GM04503 (cell line): ENCODE measurements at places on chromosomes 12 and 14.

DNA sequence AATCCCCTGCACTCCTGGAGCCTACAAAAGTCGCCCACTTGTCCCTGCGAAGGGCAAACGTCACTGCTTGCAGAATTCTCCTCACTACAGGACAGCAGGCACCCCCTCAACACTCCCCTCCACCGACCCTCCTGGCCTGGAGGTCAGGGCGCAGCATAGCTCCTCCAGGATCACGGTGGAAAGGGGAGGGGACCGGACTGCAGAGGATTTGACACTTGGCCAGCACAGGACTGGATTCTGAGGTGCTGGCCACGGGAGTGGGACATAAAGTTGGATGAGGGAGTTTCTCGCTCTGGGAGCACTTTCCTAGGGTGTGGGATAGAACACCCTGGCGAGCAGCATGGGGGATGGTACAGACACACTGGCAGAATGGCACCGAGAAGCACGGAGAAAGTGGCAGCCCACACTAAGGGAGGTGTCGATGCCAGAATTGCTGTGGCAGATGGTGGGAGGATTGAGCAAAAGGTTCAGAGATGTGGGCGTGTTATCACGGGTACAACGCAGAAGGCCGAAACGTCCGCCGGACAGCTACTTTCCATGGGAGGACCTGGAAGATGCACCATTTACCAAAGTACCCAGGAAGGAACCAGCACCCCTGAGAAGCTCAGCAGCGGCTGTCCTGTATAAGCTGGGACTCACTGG is 51.4 kb upstream of the DIO3 start:
- no peak for DNase-seq

- DNase-seq = no peak
Observed at GRCh38 chr12:17680220-17680619, 409.8 kb downstream of the RERGL start.

- DNase-seq = no peak
Observed at GRCh38 chr12:60173224-60174170, 577.7 kb downstream of the SLC16A7 start.

DNA sequence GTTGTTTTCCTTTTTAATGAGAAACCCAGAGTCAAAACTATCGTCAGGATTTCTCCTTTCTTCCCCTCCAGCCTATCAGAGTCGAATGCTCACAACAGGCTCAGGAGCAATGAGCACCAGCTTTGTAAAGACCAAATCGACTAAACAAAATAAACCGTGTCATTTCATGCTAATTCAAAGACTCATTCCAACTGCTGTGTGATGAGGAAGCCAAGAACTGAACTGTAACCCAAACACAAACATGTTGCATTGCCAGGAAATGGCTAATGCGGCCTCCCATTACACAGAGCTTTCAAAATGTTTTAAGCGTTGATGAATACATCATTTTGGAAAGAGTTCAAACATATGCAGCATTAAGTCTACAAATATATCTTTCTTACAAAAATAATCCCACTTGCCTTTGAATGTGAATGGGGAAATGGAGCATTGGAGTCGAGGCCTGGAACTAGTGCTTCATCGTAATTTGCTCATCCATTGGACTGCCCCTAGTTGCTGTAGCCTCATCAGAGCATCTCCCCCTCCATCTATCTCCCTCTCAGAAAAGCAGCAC is 349.5 kb downstream of the GXYLT1 start:
- no peak for DNase-seq

DNA sequence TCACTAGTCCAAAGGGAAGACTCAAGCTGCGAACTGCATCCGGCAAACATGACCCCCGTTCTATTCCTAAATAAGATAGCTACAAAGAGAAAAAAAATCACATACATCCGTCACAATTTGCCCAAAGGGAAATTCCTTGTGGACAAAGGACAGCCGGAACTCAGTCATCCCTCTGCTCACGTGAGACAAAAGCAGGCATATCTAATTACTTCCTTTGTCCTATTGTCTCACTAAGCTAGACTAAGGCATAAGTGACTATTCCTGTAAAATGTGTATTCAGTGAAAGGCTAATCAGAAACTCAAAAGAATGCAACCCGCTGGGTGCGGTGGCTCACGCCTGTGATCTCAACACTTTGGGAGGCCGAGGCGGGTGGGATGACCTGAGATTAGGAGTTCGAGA is 27.2 kb upstream of the NINJ2 start:
- no peak for DNase-seq
